ENCODE measurements at places on chromosomes 4 and X. TPM values are rescaled to one million over a fixed set of nuclear protein-coding genes. Genes with fewer than 3 reads are reported as not detected.

DNA sequence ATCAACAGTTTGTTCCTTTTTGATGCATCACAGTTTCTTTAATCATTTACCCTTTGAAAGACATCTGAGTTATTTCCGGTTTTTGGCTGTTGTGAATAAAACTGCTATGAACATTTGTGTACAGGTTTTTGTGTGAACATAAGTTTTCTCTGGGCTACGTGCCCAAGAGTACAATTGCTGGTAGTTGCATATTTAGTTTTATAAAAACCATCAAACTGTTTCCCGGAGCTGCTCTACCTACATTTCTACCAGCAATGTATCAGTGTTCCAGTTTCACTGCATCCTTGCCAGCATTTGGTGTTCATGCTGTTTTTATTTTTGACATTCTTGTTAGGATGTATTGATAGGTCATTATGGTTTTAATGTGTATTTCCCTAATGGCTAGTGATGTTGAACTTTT lies 17.3 kb downstream of the KDM6A start:
- no peak for DNase-seq
- H3K27ac ChIP-seq = no peak overlapping the region
- H3K4me1 ChIP-seq = peaks cover 22% of the 10 kb centered on the region
- no peak overlapping the region for H3K4me3 ChIP-seq
- H3K27me3 ChIP-seq = no peaks in the 10 kb centered on the region

DNA sequence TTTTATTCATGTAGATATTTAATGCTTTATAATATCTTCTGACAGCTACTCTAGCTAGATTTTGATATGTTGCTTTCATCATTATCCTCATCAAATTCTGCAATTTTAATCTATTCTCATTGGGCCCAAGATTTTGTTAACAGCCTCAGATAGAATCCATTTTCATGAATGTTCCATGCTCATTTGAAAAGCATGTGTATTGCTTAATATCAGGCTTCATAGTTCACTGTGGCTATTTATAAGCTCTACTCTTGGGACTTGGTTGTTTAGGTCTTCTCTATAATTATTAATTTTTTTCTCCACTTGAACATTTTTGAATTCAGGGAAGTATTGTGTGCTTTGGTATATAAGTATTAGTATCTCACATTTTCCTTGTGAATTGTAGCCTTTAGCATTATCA lies 41.8 kb downstream of the RAB40A start:
- H3K36me3 ChIP-seq = no peaks in the 10 kb centered on the region
- H3K4me3 ChIP-seq = no peak overlapping the region
- H3K27ac ChIP-seq = no peak overlapping the region
- no peaks in the 10 kb centered on the region for H3K27me3 ChIP-seq

GRCh38 chrX:120690344-120690743 lies 60.5 kb upstream of the C1GALT1C1 start:
- H3K27me3 ChIP-seq = no peaks in the 10 kb centered on the region
- no peak for DNase-seq
- H3K36me3 ChIP-seq = no peaks in the 10 kb centered on the region
- no peak overlapping the region for H3K27ac ChIP-seq
- H3K4me3 ChIP-seq = no peak overlapping the region

GRCh38 chr4:41424522-41424921 lies 113.4 kb upstream of the LIMCH1 start:
- H3K36me3 ChIP-seq = no peaks in the 10 kb centered on the region
- peaks cover 40% of the 10 kb centered on the region for H3K4me1 ChIP-seq

DNA sequence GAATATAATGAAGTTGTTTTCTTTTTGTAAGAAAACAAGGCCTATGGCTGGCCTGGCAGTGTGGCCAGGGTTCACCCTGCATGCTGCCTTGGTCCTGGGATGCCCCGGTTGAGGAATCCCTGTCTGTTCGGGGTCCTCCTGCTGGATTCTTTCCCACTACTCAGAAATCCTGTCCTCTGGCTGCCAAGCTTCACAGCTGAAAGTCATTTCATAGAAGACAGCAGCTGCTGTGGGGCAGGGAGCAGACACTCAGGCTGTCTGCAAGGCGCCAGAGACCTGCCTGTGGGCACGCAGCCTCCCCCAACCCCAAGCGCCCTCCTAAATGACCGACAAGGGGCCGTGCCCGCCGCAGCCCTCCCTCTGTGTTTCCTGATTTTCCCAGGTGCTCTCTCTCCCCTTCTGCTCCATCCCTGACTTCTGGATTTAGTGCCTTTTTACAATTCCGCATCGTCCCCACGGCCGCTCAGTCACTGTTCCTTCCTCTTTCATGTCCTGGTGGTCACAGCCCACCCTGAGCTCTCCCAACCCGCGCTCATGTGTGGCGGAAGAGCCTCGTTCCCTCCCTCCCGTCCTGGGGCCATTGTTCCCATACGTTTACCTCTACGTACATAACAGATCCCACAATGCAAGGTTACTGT lies 27.5 kb downstream of the ZFYVE28 start:
- no peak overlapping the region for H3K4me3 ChIP-seq
- H3K36me3 ChIP-seq = no peaks in the 10 kb centered on the region
- H3K4me1 ChIP-seq = peaks cover 27% of the 10 kb centered on the region
- no peak overlapping the region for H3K27ac ChIP-seq

GRCh38 chr4:16725252-16725651 lies 173.2 kb downstream of the LDB2 start:
- H3K27ac ChIP-seq = no peak overlapping the region
- H3K27me3 ChIP-seq = no peaks in the 10 kb centered on the region
- H3K4me1 ChIP-seq = no peaks in the 10 kb centered on the region
- no peaks in the 10 kb centered on the region for H3K36me3 ChIP-seq
- no peak for DNase-seq

Gene RBM46
- not detected for total RNA-seq

Gene FHIP1A
- 43.4 TPM for total RNA-seq

Data from psoas muscle (tissue), 8 donors.